ENCODE measurements at places on chromosomes 2 and 18.

- DNase-seq = no peak
These were observed 1050.7 kb upstream of the PIK3C3 start for GRCh38 chr18:40904295-40904694.

GRCh38 chr2:168320267-168320666 lies 72.9 kb upstream of the STK39 start:
- no peak for DNase-seq

DNA sequence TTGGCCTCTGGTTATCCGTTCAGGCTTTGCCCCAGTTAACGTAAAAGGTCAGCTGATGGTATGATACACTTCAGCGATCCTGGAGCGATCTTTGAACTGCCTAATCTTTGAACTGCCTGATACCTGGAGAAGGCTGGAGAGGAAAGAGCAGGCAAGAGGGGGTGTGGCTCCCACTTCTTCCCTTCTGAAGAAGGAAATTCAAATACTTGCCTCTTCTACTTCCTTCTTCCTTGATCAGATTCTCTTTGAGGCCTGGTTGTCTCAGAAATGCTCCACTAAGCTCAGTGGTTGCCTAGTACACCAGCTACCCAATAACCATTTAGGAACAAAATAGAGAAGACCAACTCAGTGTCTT lies 619 bp downstream of the GALM start:
- no peak for DNase-seq

DNA sequence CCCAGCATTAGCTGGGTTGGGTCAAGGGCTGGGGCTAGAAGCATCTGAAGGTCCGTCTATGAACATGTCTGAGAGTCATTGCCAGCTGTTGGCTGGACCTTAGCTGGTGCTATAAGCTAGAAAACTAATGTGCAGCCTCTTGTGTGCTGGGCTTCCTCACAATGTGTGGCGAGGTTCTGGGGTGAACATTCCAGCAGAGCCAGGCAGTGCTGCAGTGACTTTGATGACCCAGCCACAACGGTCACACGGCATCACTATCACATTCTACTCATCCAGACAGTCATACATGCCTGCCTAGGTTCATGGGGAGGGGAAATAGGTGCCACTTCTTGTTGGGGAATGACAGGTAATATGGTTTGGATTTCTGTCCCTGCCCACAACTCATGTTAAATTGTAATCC lies 260.5 kb downstream of the CYP26B1 start:
- no peak for DNase-seq

DNA sequence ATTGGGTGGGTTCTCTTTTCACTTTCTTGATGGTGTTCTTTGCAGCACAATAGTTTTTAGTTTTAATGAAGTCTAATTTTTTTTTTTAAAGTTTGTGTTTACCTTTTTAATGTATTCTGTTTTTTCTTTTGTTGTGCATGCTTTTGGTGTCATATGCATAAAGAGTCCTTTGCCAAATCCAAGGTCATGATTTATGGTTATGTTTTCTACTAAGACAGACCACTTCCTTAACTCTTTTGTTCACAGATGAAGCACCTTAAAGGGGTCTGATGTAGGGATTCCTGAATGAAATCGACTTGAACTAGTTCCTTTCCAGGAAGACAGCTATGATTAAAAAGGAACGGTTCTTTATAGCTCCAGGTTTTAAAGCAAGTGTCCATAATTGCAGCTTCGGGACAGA lies 23.1 kb downstream of the LPIN1 start:
- DNase-seq = no peak

- no peak for DNase-seq
These were observed 177.9 kb upstream of the LRP1B start for GRCh38 chr2:142308744-142309143.

DNA sequence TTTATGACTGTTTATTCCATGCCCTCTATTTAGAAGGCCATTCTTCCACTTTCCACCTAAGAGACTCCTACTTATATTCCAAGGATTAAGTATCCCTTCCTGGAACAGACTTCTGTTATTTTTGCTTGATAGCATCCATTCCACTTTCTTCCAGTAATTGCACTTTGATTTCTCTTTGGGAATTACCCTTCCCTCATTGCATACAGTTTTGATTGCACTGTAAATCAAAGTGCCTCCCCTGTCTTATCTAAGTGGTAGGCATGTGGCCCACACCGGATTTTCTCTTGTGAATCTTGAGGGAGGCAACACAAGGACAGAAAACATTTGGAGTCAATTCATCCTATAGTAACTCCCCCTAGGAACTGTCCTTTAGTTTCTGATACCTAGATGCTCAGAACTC lies 120.4 kb downstream of the PDE11A start:
- DNase-seq = no peak

GRCh38 chr2:200360364-200360763 lies 53.9 kb downstream of the SPATS2L start:
- no peak for DNase-seq

GRCh38 chr18:31399306-31400032 lies 22.9 kb downstream of the DSG4 start:
- no peak for DNase-seq

DNA sequence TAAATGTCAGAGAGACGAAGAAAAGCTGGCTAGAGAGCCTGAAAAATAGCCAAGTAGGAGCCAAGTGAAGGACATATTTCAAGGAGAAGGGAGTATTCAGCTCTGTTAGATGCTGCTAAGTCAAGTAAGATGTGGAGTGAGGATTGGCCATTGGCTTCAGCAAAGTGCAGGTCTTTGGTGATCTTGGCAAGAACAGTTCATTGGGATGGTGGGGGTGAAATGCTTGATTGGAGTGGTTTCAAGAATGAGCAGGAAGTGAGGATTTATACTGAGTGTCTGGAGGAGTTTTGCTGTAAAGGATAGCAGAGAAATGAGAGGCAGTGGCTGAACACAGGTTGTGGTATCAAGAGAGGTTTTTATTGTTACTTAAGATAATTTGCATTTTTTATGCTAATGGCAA lies 139.7 kb downstream of the PRPF40A start:
- no peak for DNase-seq

DNA sequence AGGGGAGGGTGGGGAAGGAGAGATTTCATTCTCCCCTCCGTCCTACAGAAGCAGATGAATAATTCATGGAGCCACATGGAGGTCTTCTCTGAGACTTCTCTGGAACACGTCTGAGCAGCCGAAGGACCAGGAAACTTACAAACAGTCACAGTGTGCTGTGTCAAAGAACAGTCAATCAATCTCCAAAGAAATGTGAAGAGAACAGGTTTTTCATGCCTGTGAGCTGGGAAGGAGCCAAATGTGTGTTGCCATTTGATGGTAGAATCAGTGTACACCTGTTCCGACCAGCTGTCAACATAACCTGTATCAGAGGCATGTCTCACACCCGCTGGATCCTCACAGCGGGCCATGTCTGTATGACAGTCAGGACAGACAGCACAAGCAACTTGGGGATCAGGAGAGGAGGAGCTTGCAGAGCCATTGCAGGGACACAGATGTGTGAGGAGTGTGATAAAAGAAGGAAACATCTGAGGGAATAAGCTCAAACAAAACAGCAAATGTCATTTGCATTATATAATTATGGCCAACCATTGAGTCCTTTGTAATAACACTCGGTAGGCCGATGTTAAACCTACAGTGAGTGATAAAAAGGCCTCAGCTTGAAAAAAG lies 298.5 kb downstream of the EN1 start:
- no peak for DNase-seq

DNA sequence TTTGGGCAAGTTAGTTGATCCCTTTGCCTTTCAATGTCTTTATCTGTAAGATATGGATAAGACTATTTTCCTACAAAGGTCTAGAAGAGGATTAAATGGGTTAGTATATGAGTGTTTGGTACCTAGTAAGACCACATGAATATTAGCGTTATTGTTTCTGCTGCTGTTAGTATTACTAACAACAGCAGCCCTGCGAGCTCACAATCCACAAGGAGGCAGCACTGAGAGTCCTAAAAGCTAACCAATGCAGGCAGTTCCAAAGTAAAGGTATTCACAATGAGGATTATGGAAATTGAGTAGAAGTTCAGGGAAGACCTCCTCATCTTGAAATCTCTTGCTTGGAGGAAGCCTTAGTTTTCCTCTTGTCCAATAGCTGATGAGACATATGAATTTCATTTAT lies 248.9 kb downstream of the TDRD15 start:
- DNase-seq = no peak

- no peak for DNase-seq
These were observed 120.0 kb upstream of the FSIP2 start for GRCh38 chr2:185618625-185619024.

GRCh38 chr18:27845897-27846296 lies 331.0 kb downstream of the CDH2 start:
- DNase-seq = no peak

GRCh38 chr2:99140056-99140859 lies 1.2 kb upstream of the C2orf15 start:
- no peak for DNase-seq

- DNase-seq = no peak
These were observed 12.1 kb downstream of the ACTR3 start for GRCh38 chr2:113901943-113902342.

- no peak for DNase-seq
These were observed 313.0 kb downstream of the ARHGAP15 start for GRCh38 chr2:143442193-143442592.

- no peak for DNase-seq
These were observed 41.9 kb downstream of the LPIN2 start for GRCh38 chr18:2970772-2971659.

DNA sequence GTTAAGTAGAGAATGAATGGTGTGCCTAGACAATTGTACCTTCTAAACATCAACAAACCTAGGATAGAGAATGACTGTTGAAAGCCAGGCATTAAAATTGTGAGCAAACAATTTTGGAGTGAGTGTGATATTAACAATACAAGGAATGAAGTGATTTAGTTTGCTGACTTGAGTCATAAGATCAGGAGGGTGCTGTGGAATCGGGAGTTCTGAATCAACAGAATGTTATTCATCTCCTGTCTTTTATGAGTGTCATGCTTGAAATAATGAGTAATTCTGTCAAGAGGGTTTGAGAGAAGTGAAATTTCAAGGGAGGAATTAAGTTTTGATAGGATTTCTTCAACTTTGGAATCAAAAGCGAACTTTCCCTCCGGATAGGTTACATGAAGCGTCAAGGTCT lies 214.4 kb upstream of the DSEL start:
- DNase-seq = peak; percentile 38

- DNase-seq = no peak
These were observed 56.3 kb upstream of the SMAD2 start for GRCh38 chr18:47986620-47987387.

GRCh38 chr2:28979576-28980366 lies 1.3 kb upstream of the TOGARAM2 start:
- no peak for DNase-seq

GRCh38 chr2:64405581-64406406 lies 48.2 kb upstream of the LGALSL start:
- DNase-seq = peak; percentile 10

- DNase-seq = no peak
These were observed 54.0 kb downstream of the ERBB4 start for GRCh38 chr2:212484563-212485080.

GRCh38 chr2:29940706-29941105 lies 19.3 kb upstream of the ALK start:
- DNase-seq = no peak

DNA sequence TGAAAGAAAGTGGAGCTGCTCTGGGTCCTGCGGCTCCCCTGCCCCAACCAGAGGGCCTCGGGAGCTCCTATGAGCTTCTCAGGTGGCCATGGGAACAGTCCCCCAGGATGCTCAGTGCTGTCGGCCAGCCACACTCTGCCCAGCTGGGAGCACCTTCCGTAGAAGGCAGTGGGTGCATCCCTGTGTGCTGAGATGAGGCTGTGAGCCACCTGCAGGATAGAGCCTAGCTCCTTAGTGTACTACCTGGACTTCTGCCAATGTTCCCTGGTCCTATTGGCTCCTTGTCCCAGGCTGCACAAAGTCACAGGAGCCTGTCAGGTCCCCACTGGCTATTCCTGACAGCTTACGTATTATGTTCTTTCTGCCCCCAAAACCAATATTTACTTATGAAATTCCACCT lies 16.1 kb downstream of the PRELID3A start:
- no peak for DNase-seq

- no peak for DNase-seq
These were observed 64.0 kb downstream of the PMS1 start for GRCh38 chr2:189848276-189848675.

GRCh38 chr18:23088310-23088709 lies 47.0 kb upstream of the CABLES1 start:
- DNase-seq = no peak

DNA sequence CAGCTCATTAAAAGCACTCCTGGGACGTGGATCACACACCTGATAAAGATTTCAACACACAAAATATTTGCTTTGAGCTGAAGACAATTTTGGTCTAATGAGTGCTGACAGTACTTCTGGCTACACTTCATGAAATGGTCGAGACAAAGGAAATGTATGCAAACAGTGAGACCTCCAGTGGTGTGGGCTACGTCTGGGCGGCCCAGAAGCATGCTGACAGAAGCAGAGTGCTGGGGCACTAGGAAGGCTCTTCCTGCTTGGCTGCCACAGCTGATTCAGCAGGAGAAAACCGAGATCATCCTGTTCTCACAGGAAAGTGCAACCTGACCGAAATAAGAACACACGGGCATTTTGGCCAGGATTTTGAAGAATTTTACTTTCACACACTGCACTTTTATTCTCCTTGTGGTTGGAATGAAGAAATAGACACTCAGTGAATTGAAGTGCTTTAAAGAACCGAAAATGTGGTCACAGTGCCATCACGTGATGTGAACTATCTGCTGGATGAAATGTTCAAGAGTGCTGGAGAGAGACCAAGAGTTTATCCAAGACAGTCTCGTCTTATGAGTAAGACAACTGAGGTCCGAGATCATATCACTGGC lies 149.5 kb downstream of the CCBE1 start:
- DNase-seq = peak; percentile 83

DNA sequence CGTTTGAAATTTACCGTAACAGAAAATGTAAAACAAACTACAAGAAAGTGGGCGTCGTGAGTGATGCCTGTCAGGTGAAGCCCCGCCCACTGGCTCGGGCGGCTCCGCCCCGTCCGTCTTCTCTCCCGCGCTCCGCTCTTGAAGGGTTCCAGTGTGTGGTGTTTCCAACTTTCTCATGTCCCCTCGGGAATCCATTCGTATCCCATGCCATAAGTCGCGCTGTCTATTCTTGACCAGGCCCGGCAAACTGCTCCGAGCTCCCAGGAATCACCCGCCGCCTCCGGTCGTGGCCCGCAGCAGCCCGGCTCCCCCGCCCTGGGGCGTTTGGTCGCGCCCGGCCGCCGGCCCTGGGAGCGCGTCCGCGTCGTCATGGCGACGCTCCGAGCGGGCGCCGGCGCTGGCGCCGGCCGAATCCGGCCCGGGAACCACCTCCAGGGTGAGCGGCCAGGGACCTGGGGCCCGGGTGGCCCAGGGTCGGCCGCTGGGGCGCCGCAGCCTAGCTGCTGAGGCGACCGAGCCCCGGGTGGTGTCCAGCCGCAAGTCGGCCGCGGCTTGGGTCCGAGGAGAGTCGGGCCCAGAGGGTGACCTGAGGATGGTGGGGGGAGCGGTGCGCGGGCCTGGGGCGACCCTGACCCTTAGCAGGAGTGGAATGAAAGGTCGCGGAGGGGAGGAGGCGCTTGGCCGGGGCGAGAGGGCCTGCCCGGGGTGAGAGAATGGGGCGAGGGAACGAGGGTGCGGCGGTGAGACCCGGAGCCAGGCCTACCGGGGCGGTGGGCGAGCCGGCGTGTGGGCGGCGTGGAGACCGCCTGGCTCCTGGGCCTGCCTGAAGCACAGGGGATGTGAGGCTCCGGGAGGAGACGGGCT lies at the start of gene CFAP221:
TSS of gene CFAP221 (plus strand) at position 375 of the 864 bp plus-strand sequence. CDS start 1,683 bp downstream, outside the sequence.
- no peak for DNase-seq

- no peak for DNase-seq
These were observed 40.9 kb downstream of the GULP1 start for GRCh38 chr2:188332619-188333018.
